T-helper 1 cell (primary cell): ENCODE measurements at places on chromosomes 2 and 18.

DNA sequence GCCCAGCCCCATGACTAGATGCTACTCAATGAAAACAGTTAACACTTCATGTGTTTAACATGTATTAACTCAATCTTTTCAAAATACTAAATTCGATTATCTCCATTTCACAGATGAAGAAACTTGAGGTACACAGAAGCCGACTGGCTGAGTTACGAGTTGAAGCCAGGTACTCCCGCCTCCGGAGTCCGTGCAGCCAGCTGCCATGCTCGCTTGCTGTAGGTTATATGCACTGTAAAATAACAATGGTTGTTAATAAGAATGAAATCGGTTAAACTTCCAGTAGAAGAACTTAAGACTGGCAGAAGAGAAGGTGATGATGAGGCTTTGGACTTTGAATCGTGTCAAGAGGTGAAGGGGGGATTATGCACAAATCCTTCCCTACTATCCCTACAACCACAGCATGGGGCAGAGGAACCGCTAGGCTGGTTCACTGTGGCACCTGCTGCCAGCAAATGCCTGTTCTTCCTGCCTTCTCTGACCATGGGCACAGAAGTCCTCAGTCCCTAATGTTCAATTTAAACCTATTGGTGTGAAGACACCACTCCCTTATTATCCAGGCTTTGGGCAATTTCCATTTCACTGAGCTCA, 25.4 kb downstream of the COX7A2L start:
- DNase-seq: no peak

- DNase-seq: no peak
Measured at GRCh38 chr2:4597400-4597799, 894.0 kb downstream of the DCDC2C start.

- no peak for DNase-seq
Measured at GRCh38 chr18:13339653-13340052, 121.1 kb downstream of the LDLRAD4 start.

DNA sequence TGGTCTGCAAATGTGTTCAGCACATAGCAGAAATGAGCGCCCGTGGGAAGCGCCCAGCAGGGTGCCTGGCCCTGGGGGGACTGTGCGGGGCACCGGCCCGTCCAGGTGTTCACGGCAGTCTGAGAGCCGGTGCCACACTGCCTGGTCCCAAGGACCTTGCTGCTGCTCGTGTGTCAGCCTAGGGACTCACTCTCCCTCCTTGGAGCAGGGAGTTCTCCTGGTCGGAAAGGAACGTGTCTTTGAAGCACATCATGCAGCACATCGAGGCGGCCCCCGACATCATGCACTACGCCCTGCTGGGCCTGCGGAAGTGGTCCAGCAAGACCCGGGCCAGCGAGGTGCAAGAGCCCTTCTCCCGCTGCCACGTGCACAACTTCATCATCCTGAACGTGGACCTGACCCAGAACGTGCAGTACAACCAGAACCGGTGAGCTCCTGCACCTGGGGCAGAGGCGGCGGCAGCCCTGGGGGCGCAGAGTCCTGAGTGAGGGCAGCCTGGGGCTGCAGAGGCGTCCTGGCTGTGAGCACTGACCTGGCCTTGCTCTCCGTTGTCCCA, 36.0 kb downstream of the NTSR2 start:
- DNase-seq: no peak

DNA sequence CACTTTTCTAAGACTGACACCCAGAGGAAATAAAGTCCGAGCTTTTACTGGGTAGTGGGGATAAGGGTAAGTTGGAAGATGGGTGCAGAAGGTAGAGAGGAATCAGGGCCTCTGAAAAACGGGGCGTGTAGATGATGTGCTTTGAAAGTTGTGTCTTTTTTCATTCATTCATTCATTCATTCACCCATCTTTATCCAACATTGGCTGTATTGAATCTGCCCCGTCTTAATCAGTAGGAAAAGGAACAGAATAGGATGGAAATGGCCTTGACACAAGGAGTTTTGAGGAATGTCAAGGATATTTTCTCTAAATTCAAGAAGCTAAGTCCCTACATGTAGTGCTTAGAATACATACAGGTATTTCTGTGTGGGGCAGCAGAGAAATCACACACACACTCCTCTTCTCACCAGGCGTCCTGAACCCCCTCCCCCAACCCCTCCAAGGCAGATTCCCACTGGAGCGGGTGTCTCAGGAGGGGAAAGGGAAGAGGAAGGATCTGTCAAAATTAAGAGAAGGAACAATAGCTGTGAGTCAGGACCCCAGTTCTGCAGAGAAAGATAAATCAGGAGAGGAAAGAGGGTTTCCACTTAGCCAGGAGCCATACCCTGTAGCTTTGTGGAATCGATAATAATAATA, 13.9 kb downstream of the DYSF start:
- no peak for DNase-seq
